ENCODE measurements at places on chromosomes 7 and 10. TPM values are rescaled to one million over a fixed set of nuclear protein-coding genes. Genes with fewer than 3 reads are reported as not detected.

- DNase-seq = peak; percentile 89
These were observed 163.0 kb upstream of the KLF14 start for GRCh38 chr7:130896898-130897514.

The PLA2G12B gene
- total RNA-seq = 0.66 TPM

The CFAP43 gene
- 7.2 TPM for total RNA-seq

DNA sequence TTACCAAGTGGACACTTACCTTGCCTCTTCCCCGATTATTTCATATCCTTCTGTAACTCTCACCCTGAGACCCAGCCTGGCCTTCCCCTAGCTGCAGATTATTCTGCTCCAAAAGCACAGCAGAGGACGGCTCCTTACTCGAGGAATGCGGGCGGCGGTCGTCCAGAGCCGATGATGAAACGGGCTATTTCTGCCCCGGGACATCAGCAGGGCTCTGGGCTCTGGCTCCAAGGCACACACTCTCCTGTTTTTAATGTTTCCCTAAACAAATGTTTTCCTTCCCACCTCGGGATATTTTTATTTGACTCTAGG, 343 bp upstream of the C10orf71 start:
- DNase-seq = peak; percentile 49

The TSPAN33 gene
- total RNA-seq = 54.9 TPM

- DNase-seq = no peak
These were observed 188.4 kb upstream of the C7orf33 start for GRCh38 chr7:148402159-148402558.

GRCh38 chr10:46559231-46559671, 2.8 kb upstream of the GPRIN2 start:
- DNase-seq = no peak

The MYL7 gene
- not detected for total RNA-seq

GRCh38 chr10:45442662-45443061, 68.6 kb downstream of the ALOX5 start:
- DNase-seq = no peak

The CLCN1 gene
- total RNA-seq = 0.35 TPM

The TAF6 gene
- 62.7 TPM for total RNA-seq

DNA sequence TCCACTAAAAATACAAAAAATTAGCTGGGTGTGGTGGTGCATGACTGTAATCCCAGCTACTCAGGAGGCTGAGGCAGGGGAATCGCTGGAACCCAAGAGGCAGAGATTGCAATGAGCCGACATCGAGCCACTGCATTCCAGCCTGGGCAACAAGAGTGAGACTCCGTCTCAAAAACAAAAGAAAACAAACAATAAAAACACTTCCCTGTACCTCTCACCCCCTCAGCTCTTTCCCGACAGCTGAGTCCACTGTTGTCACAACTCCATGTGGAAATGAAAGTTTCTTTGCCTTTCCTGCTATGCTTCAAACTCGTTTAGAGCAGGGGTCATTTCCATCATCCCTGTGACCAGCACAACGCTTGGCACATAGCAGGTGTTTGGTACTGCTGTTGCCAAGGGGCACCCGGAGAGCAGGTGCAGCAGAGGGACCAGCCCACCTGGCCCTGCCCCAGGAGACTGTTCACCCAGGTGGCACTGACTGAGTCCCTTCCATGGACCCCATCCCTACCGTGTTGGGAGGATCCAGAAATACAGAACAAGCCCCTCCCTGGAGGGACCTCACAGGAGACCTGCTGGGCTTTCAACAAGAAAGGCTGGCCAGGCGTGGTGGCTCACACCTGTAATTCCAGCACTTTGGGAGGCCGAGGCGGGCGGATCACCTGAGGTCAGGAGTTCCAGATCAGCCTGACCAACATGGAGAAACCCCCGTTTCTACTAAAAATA, 4.9 kb downstream of the TMEM130 start:
- DNase-seq = no peak
